Heart right ventricle (tissue), 16 donors: ENCODE measurements at places on chromosomes 4 and X. TPM values are rescaled to one million over a fixed set of nuclear protein-coding genes. Genes with fewer than 3 reads are reported as not detected.

The PAGE5 gene
- not detected for total RNA-seq

The IL13RA1 gene
- 38.4 TPM for total RNA-seq

DNA sequence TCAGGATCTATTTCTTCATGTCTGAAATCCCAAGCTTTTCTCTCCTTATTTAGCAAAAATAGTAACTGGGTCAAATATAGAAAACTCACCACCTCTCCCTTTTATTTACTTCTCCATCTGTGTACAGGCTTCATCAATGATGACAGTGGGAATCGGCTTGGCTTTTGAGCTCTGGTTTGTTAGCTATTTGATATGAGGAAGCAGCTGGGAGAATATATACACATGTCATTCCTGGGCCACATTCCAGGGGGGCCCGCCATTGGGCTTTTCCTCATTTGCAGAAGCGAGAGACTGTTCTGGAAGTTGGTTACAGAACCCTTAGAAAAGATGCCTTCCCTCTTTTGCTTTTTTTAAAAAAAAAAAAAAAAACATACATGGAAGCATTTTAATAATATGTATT lies 107.4 kb upstream of the F9 start:
- no peaks in the 10 kb centered on the region for H3K27me3 ChIP-seq
- no peak overlapping the region for H3K4me3 ChIP-seq
- no peaks in the 10 kb centered on the region for H3K4me1 ChIP-seq
- no peak overlapping the region for H3K27ac ChIP-seq

DNA sequence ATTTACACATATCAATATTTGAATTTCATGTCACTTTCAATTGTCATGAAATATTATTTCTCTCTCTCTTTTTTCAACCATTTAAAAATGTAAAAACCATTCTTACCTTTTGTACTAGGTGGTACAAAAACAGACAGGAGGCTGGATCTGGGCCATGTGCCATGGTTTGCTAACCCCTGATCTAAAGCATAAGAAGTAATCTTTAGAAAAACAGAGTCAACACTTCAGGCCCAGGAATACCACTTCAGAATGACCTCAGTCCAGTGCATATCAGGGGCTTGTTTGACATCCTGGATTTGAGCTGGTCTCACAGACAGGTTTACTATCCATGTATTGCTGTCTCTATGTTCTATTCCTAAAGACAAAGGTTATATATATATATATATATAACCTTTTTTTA lies 102.5 kb downstream of the DCHS2 start:
- H3K4me3 ChIP-seq = no peak overlapping the region
- DNase-seq = no peak
- H3K27me3 ChIP-seq = no peaks in the 10 kb centered on the region

DNA sequence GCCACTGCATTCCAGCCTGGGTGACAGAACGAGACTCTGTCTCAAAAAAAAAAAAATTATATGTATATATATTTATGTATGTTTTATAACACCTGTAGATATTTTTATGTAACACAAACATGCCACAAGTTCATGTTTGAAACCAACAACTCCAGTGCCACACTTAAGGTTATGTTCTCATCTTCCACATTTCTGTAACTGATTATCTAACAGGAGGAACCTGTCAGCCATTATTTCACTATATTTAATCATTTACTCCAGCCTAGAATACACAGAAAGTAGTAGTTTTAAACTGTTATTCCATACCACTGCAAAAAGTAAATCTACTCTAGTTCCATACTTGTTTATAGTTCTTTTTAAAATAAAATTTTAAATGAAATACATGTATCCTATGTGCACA lies 32.3 kb downstream of the MCUB start:
- H3K36me3 ChIP-seq = no peaks in the 10 kb centered on the region
- H3K4me1 ChIP-seq = peaks cover 16% of the 10 kb centered on the region
- no peaks in the 10 kb centered on the region for H3K27me3 ChIP-seq
- no peak overlapping the region for H3K4me3 ChIP-seq

DNA sequence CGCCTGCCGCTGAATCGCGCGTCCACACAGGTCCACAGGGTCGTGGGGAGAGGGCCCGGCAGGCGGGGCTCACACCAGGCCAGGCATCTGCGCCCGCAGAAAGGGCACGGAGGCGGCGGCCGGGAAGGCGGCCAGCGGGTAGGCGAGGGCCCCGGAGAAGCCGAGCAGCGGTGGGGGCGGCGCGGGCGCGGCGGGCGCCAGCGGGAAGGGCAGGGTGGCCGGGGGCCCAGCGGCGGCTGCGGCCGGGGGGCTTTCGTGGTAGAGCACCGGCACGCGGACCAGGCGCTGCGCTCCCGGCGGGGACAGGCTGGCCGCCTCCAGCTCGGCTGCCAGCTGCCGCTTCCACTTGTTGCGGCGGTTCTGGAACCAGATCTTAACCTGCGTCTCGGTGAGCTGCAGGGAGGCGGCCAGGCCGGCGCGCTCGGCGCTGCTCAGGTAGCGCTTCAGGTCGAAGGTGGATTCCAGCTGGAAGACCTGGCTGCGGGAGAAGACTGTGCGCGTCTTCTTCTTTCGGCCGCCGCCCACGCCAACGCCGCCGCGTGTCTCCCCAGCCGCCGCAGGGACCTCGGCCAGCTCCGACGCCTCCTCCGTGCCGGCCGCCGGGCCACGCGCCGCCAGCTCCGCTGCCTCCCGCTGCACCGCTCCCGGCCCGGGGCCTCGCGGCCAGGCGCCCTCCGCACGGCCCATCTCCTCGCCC lies 3.9 kb downstream of the HMX1 start:
- H3K27ac ChIP-seq = no peak overlapping the region
- peaks cover 4% of the 10 kb centered on the region for H3K4me1 ChIP-seq
- H3K27me3 ChIP-seq = peaks cover 98% of the 10 kb centered on the region
- H3K4me3 ChIP-seq = no peak overlapping the region

- peak overlapping the region; percentile 79 for H3K27ac ChIP-seq
- DNase-seq = peak; percentile 31
- H3K27me3 ChIP-seq = peaks cover 42% of the 10 kb centered on the region
- H3K4me3 ChIP-seq = peak overlapping the region; percentile 70
Measured at GRCh38 chrX:20265726-20266681, 705 bp downstream of the RPS6KA3 start.
